ENCODE measurements at places on chromosomes 5 and 9.

DNA sequence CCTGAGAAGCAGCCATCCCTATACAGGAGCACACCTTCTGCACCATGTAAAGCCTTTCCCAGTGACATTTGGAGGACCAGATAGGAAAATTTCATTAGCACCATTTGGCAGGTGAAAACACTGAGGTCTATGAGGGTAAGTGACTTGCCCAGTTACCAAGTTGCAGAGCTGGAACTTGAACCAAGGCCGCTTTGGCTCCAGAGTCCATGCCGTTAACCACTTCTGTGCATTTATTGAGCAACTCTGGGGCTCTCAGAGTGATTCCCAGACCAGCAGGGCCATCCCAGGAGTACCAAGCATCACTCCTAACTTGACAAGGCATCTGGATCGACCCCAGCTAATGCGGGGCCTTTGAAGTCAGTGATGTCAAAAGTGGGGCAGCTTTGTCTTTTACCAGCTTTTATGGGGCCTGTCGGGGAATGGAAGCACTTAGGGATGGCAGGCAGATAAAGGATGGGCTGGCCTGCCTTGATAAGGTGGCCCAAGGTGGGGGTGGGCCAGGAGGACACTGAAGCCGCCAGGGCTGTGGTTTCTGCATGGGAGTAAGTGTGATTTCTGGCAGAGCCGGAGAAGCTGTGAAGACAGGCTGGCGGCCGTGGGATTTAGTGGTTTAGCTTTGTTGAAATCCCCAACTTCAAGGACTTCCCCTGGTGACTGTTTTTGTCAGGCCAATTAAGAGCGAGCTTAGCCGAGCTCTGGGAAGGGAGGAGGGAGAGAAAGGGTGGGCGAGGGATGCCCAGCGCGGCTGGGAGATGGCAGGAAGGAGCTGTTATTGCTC lies 127.3 kb downstream of the MACROH2A1 start:
- DNase-seq: no peak

GRCh38 chr5:65760504-65761275 lies 38.7 kb downstream of the NLN start:
- no peak for DNase-seq

DNA sequence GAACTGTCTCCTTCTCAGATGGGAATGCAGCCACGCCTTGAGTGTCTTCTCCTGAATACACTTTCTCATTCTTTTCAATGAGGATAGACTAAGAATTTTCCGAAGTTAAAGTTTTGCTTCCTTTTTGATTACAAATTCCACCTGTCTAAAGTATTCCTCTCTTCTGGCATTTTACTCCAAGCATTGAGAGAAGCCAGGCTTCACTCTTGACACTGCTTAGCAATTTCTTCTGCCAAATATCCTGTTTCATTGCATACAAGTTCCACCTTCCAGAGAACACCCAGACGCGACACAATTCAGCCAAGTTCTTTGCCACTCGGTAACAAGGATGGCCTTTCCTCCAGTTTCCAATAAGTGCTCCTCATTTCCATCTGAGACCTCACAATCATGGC lies 35.6 kb upstream of the COL5A1 start:
- DNase-seq: no peak

GRCh38 chr5:75405296-75405695 lies 68.3 kb downstream of the HMGCR start:
- no peak for DNase-seq

DNA sequence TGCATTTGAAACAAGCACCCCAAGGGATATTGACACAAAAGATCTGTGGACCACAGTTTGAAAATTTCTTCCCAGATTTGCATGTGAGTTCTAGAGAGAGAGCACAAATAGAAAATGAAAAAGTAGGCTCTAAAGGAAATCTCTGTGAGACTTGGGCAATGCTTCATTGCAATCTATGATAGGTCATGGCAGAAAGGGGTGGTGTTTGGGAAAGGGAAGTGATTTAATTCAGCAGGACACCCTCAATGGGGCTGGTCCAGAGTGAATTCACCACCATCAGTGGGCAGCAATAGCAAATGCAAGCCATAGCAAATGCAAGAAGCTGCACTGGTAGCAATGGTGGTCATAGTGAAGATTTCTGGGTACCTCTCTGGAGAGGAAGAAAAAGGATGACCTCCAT lies 58.1 kb downstream of the ANKRD55 start:
- DNase-seq: no peak

DNA sequence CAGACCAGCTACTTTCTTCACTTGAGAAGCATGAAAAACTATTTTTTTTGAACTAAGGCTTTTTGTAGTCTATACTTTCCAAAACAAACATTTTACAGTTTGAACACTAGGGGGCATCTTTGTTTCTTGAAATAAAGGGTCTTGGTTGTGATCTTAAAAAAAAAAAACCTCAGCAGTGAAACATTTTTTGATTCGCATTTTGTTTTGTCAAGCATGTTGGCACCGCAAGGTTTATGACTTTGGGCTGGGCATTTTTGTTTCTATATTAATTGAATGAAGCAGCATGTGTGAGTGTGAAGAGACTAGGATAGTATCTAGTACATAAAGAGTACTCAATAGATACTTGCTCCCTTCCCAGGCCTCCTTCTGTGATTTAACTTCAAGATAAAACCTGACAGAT lies 31.6 kb upstream of the ACOT12 start:
- no peak for DNase-seq

- no peak for DNase-seq
These were observed 23.9 kb downstream of the LARP1 start for GRCh38 chr5:154779105-154779504.

- no peak for DNase-seq
These were observed 15.0 kb downstream of the HMHB1 start for GRCh38 chr5:143826951-143827444.

DNA sequence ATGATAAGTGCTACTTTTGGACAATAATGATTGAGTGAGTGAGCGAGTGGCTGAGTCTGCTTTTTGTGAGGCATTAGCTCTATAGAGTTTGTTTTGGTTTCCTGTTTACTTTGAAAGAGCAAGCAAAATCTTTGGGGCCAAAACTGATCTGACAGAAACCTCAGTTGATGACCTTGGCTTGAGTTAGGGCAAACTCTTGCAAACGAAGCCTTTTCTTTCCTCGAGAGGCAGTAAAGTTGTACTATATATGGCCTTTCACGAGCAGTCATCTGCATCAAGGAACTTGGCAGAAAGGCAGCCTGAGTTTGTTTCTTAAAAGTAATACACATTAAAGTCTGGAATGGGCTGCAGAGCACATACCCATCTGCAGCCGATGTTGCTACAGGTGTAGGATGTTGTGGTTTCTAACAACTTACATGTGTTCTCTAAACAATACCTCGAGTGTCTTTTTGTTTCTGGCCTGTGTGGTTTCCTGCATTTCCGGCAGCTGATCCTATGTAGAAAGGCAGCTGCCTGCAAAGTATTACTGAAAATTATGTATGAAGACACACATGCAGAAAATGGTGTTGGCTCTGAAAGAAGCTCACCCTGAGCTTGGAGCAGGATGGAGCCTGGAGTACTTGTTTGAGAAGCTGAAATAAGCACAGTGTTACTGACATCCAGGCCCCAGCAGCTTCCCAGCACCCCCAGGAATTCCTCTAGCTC lies 60.8 kb downstream of the FOXD1 start:
- DNase-seq: no peak

DNA sequence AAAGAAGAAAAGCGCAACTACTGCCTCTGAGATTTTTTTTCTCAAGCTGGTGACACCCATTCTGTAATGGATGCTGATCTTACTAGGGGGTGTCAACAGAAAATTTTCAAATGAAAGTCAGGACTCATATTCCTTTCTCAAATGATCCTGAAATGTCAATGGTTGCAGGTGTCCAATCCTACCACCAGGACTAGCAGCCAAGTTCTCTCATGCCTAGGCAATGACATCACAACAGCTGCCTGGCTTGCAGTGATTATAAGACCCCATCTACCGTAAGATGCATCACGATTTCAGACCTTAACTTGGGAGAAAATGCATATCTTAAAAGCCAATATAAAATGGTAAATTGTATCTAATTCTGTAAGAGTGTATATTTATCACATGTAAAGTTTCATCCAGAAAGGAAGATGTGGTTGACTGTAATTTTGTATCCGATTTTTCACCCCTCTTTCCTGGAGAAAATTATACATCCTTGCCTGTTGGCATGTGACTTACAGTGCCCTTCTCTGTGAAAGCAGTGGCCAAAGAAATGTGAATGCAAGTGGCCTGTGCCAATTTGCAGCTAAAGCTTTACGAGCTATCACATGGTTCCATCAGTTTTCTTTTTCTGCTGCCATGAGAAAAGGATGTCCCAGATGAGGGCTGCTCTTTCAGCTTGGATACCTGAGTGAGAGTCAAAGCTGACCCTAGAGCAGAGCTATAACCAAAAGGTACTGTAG lies 104.4 kb downstream of the DENND1A start:
- no peak for DNase-seq

DNA sequence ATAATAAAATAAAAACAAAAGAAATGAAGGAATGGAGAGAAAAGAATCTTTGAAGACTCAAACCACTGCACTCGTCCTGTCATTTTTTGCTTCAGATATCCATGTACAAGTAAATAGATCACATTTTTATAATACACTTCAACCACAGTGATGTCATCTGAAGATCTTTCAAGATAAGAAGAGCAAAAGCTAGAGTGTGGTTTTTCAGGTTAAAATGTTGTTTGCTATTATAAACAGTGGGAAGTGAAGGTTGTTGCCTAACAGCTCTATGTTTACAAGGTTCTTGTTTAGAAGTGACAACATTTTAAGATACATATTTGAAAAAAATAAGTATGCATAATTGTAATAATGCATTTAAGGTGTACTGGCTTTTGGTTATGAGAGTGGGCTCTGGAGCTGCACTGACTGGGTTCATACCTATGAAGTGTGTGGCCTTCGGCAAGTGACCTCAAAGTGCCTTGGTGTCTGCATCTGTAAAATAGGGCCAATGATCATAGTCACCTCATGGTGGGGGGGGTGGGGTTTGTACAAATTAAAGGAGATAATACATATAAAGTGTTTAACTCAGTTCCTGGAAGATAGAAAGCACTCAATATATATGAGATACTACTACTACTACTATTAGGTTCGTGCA lies 45.5 kb upstream of the IL7R start:
- DNase-seq: no peak

DNA sequence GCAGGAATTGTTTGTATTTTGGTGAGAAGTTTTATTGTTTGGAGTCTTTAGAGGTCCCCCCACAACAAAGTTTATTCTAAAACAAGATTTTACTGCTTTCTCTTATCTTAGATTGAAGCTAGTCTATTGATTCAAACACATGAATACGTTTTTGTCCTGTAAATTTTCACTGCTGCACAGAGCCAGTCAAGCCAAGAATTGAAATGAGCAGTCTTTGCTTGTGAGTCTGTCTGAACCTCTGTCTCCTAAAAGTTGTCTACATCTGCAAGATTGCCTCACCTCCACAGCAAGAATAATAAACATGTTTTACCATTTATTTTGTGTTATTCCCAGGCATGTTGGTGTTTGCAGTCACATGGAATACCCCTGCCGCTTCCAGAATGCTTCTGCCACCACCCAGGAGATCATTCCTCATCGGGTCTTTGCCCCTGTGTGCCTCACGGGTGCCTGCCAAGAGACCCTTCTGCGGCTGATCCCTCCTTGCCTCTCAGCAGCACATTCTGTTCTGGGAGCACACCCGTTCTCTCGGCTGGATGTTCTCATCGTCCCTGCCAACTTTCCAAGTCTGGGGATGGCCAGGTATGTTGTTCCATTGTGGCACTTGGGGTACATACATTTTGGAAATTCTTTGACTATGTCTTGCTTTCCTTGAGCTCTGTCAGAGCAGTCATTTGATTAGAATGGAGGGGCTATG lies 74.1 kb downstream of the AOPEP start:
- DNase-seq: no peak

GRCh38 chr5:80962630-80963520 lies 2.7 kb downstream of the RASGRF2 start:
- no peak for DNase-seq

GRCh38 chr5:74382987-74383593 lies 257.4 kb downstream of the ENC1 start:
- DNase-seq: no peak

DNA sequence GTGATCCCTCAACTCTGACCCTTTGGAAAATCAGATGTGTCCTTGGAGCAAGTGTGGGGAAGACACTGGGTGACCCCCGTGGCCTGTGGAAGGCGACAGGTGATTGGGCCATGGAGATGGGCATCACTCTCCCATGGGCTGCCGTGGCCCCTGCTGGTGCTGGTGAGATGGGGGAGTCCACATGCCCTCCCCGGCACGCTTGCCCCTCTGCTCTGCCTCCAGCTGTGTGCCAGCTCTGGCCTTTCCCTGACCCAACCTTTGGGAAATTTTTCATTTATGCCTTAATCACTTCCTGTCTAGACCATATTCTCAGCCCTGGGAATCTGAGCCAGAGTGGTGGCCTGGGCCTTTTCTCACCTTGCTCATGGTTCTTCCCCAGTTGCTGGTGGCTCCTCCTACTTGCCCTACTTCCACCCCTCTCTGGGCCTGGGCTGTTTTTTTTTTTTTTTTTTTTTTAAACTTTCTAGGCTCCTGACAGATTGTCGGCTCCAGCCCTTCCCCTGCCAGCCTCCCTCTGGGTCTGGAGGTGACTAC lies 56.6 kb downstream of the RGS3 start:
- DNase-seq: no peak

- no peak for DNase-seq
These were observed 14.3 kb upstream of the TEK start for GRCh38 chr9:27094640-27095298.

- no peak for DNase-seq
These were observed 95.5 kb downstream of the PDE8B start for GRCh38 chr5:77305956-77306355.

- DNase-seq: no peak
These were observed 120.3 kb downstream of the SYK start for GRCh38 chr9:90921969-90922368.

GRCh38 chr5:76162335-76162734 lies 79.2 kb downstream of the SV2C start:
- no peak for DNase-seq

DNA sequence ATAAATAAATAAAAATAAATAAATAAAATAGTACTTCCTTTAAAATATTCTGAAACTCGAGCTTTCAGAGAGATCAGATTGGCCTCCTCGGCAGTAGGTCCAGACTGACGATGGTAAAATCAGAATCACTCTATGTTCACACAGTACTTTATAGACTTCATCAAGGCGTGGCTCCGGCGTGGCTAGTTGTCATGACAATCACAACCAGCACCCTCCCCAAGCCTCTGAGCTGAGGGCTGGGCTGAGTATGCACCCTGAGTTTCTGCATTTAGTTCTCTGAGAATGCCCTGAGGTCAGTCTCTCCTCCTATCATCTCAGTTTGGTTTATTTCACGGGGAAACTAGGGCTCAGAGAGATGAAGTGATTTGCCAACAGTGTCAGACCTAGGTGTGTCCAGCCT lies 43.3 kb upstream of the BARHL1 start:
- DNase-seq: no peak

DNA sequence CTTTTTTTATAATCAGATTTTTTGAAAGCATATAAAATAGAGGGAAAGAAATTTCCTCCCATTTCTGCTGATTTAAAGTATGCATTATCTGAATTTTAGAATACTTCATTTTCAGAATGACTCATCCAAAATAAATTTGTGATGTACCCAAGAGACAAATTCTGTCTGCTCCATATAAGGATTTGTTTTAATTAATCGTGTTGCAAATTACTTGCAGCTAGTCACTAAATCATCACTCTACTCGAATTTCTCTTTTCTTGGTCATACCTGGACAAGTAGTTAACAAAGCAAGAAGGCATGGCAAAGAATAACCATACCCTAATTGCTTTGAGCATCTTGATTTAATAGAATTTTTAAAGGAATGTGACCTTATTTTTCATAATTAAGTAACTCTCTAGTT lies 284.1 kb upstream of the GRAMD2B start:
- DNase-seq: no peak
